ENCODE measurements at places on chromosomes 7 and 10.
A peak's percentile ranks its signal among the peaks of the same experiment; 100 is the strongest.

- peak; percentile 67 for DNase-seq
Observed at GRCh38 chr7:79930604-79931003, 204.0 kb upstream of the GNAI1 start.

GRCh38 chr10:73159038-73159648 is 8.7 kb downstream of the ECD start:
- DNase-seq = no peak

DNA sequence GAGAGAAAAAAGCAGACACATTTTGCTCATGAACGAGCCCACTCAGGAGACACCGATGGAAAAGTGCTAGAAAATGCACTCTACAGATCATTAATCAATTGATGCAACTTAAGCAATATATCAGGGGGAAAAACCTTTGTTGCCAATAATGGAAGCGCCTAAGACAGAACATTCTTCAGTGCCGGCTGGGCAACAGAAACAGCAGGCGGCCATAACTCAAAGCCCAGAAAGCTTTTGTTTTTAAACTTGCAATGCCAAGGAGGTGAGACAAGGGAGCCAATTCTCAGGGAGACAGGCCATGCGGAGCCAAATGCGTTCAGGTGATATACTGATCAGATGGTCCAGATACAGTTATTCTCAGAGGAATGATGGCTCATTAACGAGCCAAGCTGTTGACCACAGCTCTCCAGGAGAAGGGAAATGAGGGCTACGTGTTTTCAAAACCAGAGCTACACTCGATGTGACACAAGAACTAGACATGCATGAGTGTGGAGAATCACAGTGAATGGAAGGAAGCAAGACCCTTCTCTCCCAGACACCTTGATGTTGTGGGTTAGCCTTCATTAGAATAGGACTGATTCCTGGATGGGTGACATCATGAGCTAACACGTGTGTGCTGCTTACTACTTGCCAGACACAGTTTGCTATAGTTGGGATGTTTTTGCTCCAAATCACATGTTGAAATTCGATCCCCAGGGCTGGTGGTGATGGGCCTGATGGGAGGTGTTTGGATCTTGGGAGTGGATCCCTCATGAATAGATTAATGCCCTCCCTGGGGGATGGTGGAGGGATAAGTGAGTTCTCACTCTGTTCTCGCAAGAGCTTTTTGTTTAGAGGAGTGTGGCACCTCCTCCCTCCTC is 79.1 kb upstream of the KCNMA1 start:
- DNase-seq = no peak

- no peak for DNase-seq
Observed at GRCh38 chr10:104483582-104483981, 129.9 kb downstream of the CFAP58 start.

- DNase-seq = no peak
Observed at GRCh38 chr10:112360308-112361270, 13.3 kb upstream of the ACSL5 start.

DNA sequence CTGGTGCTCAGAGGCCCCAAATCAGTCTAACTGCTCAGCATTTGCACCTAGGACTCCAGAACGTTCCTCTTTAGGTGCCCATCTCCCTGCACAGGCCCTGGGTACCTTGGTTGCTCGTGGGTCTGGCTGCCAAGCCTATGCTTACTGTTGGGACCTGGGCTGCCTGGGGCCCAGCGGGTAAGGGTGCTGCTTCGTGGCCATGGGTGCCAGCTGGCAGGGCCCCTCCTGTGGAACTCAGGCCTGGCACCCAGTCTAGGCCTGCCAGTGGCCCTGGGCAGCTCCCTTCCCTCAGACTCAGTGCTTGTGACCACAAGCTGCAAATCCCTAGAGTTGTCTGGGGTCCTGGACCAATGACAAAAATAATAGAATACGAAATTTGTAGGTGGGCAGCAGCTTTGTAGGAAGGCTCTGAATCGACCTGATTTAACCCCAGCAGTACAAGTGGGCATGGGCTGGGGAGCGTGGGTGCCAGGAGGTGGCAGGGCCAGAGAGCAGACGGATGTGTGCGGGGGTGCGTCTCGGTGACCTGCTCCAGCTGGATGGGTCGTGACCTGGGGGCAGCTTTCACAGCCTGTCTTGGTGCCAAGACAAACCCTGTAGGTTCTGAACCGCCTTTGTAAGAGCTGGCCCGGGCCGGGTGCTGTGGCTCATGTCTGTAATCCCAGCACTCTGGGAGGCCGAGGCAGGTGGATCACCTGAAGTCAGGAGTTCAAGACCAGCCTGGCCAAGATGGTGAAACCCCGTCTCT is 69.7 kb downstream of the MKI67 start:
- no peak for DNase-seq

DNA sequence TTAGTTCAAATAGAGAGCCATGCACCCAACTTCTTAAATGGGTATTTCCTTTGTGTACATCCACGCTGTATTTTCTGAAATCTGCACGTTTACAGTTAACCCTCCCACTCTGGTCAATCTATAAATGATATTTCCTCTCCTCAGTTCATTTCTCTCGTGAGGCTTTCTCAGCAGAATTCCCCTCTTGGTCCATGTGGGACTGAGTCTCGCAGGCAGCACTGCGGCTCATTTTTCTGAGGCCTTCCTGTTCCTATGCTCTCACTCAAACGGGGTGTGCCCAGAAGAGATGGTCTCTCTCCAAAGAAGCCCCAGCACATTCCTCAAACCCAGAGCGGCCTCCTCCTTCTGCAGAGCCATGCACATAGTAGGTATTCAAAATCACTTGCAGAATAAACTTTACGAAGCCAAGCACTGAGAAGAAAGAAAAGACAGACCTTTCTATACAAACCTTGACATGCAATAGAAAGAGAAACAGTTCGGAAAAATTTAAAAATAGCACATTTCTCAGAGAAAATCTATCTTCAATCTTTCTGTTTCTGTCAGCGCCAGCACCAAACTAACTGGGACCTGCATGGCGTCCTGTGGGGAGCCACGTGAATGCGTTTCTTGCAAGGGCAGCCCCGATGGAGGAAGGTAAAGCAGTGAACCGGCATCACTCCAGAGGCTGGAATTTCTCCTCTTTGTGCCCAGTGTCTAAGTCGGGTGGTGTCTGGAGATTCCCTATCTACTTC is 77.1 kb downstream of the HIPK2 start:
- no peak for DNase-seq

GRCh38 chr10:103551619-103552602 is 58.4 kb downstream of the NEURL1 start:
- DNase-seq = no peak

DNA sequence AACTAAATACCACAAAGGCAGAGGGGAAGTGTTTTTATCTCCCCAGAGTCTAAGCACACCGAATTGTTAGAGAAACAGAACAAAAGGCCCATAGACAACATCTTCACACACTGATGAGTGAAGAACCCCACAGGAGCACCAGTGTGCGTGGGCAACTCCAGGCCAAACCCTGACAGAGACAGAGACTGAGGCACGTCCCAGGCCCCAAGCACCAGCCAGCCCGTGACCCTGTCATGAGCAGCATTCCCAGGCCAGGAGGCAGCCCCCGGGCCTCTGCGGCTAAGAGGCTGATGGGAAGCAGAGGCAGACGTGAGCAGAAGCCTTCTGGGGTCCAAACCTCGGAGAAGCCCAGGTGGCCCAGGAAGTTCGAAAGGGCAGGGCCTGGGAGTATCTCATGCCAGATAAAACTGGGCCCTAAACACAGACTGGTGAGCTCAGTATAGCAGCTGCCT is 184.4 kb downstream of the TCERG1L start:
- DNase-seq = no peak

- no peak for DNase-seq
Observed at GRCh38 chr10:14564268-14564744, 210.4 kb downstream of the FAM107B start.

GRCh38 chr7:157423886-157424565 is 87.2 kb downstream of the DNAJB6 start:
- DNase-seq = no peak

GRCh38 chr7:77687100-77687746 is 9.0 kb upstream of the RSBN1L start:
- no peak for DNase-seq

- DNase-seq = no peak
Observed at GRCh38 chr10:72020914-72021809, 57.0 kb downstream of the CHST3 start.

- no peak for DNase-seq
Observed at GRCh38 chr7:74029991-74030415, 2.0 kb downstream of the ELN start.

- DNase-seq = no peak
Observed at GRCh38 chr7:30458311-30458710, 20.3 kb downstream of the NOD1 start.

- DNase-seq = no peak
Observed at GRCh38 chr7:115722302-115722977, 308.1 kb downstream of the TFEC start.
